Hematopoietic multipotent progenitor cell (in vitro differentiated cells): ENCODE measurements at places on chromosomes 6 and 20.

GRCh38 chr6:109804020-109804419 lies 112.9 kb downstream of the FIG4 start:
- no peak for DNase-seq

GRCh38 chr6:89986650-89987074 lies 92.4 kb downstream of the GJA10 start:
- DNase-seq, result no peak

GRCh38 chr20:44196271-44196670 lies 9.3 kb upstream of the JPH2 start:
- no peak for DNase-seq

GRCh38 chr6:145529582-145529981 lies 205.7 kb downstream of the EPM2A start:
- no peak for DNase-seq

GRCh38 chr6:44920952-44921491 lies 407.1 kb upstream of the RUNX2 start:
- DNase-seq, result no peak

DNA sequence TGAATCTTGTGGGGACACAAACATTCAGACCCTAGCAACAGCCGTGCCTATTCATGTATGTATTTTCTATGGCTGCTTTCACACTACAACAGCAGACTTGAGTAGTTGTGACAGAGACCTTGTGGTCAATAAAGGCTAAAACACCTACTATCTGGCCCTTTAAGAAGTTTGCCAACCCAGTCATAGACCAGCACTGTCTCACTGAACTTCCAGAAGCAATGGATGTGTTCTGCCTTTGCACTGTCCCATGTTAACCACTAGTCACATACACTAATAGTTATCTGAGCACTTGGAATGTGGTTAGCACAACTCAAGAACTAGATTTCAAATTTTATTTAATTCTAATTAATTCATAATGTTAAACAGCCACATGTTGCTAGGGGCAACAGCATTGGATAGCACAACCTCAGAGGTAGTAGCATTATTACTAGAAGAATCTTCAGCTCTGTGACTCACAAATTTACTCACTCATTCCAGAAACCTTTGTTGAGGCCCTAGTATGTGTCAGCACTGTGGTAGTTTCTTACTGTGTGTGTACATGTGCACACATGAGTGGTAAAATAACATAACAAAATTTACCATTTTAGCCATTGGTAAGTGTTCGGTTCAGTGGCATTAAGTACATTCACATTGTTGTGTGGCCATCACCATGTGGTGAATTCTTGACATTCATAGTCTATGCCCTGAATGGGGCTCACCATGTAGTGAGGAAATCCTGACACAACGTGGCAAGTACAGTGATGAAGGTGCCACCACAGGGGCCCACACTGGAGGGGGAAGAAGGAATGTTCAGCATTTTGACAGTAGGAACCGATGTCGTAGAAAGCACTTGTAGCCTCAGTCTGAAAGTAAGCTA lies 107.3 kb downstream of the CEP57L1 start:
- DNase-seq, result no peak

- DNase-seq, result no peak
Measured at GRCh38 chr6:33336495-33336894, 19.0 kb upstream of the ZBTB22 start.

DNA sequence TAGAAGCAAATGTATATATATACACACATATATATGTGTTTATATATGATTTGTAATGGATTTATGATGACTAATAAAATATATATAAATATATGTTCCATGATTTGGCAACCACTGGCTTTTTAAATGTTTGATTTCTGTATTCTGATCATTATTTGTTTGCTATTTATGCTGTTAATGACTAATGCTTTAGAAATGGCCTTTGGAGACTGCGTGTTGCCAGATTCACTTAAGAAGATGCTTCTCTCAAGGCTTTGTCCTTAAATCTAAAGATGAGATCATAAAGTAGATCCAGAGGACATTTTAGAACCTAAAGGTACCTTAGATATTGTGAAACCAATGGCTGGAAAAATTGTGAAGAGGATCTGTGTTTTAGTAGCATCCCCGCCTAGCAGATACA lies 116.0 kb upstream of the SUPT3H start:
- DNase-seq, result no peak

DNA sequence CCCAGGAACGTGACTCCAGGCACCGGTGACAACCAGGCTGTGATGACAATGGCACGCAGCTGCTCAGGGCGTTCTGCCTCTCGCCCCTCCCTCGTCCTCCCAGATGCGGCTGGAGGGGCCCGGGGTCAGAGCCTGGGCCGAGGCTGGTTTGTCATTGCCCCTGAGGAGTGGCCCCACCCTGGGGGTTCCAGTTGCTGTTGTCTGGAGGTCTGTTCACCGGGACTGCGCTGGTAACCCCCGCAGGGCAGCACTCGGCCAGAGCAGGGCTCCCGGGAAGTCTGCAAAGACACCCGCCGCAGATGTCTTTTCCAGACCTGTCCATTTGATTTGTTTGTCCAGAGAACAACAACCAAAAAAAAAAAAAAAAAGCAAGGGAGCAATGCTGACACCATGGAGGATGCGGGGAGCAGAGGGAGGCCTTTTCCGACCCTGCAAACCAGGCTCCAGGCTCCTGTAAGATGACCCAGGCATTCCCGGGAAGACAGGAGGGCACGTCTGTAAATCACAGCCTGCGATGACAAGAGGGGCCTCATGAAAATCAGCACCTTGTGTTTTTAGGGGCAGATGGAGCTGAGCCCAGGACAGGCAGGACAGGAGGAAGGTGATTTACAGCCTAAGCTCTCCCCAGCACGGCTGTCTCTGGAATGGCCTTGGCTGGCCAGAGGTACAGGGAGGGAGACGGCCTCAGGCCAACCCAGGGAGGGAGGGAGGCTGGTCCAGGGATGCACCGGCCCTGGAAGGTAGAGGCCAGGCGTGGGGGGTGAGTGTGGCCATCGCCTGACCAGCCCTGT lies 189.3 kb downstream of the ERMARD start:
- no peak for DNase-seq

- DNase-seq, result no peak
Measured at GRCh38 chr20:1371202-1371782, 21.6 kb downstream of the FKBP1A start.

DNA sequence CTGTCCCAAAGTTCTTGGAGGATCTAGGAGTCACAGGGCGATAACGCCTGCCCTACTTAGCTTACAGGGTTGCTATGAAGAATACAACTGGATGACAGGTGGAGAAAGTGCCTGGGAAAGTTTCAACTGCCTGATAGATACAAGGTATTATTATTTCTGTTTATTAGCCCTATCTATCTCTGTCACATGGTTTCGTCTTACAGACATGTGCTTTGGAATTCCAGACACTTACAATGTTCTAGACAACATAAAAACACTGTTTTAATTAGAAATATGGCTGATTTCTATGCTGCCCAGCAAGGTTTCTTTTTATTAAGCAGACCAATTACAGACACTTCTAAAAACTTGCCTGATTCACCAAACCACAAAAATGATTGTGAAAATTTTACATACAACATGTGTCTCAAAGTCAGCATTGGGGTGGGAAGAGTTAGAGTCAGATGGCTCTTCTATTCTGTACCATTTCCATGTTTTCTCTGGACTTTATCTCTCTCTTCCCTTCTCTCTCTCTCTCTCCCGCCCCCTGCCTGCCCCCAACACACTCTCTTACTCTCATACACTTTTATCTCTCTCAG lies 50.0 kb downstream of the GJA10 start:
- DNase-seq, result no peak

DNA sequence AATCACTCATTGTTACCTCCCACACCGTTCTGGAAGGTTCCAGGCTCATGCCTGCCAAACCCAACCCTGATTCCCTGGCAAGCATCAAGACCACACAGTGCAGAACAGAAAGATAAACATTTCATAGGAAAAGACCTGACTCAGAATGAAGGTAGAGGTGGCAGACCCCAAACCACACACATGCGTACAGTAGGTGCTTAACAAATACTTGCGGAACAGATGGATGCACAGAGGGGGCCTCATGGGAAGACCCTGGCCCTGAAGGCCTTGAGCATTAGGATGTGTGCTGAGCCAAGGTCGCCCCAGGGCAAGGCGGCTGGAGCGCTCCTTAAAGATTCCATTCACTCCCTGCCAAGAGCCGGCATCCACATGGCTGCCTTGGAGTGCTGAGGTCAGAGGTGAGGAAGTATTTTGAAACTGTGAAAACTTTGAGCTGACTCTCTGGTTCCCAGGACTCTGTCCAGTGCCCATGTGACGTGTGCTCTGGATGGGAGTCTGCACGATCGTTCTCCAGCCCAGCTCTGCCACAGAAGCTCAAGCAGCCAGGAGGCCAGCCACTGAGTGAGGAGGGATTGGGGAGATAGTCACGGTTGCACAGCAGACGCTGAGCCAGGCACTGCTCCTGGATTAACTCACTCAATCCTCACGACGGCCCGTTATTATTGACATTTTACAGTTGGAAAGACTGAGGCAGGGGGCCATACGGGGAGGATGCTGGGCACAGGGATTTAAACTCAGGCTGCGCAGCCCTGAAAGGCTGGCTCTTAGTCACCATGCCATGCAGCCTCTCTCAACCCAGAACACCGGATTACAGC lies 65.5 kb upstream of the AFDN start:
- no peak for DNase-seq

DNA sequence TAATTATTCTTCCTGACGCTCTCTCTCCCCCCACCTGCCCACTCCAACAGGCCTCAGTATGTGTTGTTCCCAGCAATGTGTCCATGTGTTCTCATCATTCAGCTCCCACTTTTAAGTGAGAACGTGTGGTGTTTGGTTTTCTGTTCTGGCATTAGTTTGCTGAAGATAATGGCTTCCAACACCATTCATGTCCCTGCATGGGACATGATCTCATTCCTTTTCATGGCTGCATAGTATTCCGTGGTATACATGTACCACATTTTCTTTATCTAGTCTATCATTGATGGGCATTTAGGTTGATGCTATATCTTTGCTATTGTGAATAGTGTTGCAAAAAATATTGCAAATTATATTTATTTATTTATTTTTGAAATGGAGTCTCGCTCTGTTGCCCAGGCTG lies 258.0 kb downstream of the TFAP2A start:
- no peak for DNase-seq

- DNase-seq, result no peak
Measured at GRCh38 chr6:79494841-79495240, 42.4 kb downstream of the LCA5 start.

- no peak for DNase-seq
Measured at GRCh38 chr6:46284475-46284874, 113.7 kb upstream of the ENPP5 start.
